Foreskin keratinocyte (primary cell): ENCODE measurements at places on chromosomes 1 and 21.

DNA sequence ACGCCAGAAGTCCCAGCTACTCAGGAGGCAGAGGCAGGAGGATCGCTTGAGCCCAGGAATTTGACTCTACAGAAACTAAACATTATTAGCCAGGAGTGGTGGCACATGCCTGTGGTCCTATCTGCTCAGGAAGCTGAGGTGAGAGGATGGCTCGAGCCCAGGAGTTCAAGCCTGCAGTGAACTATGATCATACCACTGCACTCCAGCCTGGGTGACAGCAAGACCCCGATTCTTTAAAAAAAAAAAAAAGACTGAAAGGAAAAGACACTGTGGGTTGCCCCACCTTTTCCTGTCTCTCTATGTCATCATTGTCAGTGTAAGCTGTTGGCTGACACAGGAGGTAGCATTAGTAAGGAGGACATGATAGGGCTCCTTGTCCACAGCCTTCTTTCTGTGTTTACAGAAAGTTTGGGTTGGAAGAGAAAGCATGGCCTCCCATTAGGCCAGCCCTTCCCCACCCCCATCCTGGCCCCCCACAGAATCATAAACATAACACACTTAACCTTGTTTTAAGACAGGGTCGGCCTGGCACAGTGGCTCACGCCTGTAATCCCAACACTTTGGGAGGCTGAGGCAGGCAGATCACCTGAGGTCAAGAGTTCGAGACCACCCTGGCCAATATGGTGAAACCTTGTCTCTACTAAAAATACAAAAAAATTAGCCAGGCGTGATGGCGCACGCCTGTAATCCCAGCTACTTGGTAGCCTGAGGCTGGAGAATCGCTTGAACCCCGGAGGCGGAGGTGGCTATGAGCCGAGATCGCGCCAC lies 20.6 kb upstream of the RCAN3 start:
- DNase-seq, result no peak

- DNase-seq, result no peak
Observed at GRCh38 chr1:167671727-167672511, 41.9 kb downstream of the RCSD1 start.

DNA sequence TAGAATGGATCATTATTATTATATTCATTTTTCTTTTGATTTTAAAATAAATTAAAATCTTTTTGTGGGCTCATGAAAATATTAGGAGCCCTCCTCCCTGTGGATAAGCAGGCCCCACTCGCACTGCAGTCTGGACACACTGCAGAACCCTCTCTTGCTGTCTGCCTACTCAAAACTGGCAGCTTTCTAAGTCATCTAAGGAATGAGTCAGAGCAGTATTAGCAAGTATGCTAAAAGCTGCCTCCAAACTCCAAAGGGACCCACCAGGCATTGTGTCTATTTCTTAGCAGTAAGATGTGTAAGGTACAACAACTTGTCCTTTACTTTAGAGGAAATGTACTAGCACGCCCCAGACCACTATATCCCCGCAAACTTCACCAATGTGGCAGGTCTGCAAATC lies 108.8 kb downstream of the SYF2 start:
- no peak for DNase-seq

- no peak for DNase-seq
Observed at GRCh38 chr1:154429118-154429517, 24.0 kb downstream of the IL6R start.

GRCh38 chr1:192980856-192981255 lies 78.3 kb downstream of the UCHL5 start:
- no peak for DNase-seq

- no peak for DNase-seq
Observed at GRCh38 chr1:177067752-177068410, 96.6 kb downstream of the ASTN1 start.

DNA sequence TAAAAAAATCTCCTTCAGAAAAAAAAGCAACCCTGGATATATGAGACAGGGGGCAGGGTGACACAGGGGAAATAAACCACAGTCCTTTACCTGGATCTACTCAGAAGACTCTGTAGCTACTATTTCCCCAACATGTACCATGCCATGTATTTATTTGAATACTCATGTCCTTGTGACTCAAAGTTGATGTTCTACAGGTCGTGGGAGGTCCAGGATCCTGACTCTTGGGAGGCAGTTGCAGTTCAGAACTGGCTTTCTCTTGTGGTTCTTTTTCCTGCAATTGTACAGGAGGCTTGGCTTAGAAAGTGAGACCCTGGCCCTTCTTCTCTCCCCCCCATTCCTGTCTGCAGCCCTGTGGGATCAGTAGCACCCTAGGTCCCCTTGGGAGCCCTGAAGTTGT lies 5.8 kb upstream of the IL24 start:
- DNase-seq, result no peak
